ENCODE measurements at places on chromosomes 1 and 21.

DNA sequence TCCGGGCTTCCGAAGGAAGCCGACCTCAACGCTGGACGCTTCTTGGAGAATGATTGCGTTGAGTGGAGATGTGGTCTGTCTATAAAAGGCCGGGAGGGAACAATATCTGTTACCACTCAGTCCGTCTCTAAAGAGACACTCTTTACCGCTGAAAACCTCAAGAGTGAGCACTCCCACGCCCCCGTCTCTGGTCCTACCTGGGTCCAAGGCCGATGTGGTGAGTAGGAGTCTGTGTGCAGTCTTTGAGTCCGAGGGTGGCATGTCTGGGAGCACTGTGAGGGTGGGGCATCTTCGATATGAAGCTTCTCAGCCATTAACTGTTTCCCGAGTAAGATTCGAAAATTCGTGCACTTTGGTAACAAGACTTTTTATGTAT lies 576 bp downstream of the ZFP69 start:
- no peak for DNase-seq

GRCh38 chr1:89657886-89658285 lies 25.0 kb downstream of the LRRC8C start:
- DNase-seq = no peak

DNA sequence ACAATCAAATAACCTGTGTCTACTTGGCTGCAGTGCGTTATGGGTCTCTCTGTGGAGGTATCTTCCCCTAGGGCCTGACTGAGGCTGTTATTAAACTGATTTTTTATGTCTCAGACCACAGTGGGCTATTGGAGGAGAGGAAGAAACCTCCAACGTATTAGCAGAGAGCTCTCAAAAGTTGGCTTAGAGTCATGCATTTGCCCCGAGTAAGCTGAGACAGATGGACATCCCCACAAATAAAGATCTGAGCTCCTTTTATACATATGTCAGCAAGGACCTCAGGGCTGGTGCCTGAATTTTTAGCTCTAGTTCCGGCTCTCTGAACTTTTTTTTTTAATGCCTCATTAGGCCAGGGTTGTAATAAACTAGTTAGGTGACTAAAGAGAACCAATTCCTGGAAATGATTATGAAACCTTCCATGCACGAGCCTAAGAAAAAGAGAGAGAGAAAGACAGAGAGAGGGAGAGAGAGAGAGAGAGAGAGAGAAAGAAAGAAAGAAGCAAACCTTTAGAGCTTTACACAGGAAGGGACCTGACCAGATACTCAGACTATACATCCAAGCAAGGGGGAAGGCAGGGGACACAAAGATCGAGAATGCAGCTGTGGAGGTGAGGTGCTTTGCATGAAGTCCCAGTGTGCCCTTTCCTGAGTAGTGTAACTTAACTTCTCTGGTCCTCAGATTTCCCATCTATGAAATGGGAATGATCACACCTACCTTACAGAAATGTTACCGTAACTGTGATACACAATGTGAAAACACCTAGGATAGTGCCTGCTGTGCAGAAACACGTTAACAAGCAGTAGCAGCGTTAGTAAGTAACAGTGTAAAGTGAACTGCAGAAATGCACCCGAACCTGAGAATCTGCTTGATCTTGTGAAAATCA lies 8.4 kb upstream of the PIGR start:
- no peak for DNase-seq

- DNase-seq = no peak
Measured at GRCh38 chr21:36005879-36006400, 54.4 kb downstream of the SETD4 start.

DNA sequence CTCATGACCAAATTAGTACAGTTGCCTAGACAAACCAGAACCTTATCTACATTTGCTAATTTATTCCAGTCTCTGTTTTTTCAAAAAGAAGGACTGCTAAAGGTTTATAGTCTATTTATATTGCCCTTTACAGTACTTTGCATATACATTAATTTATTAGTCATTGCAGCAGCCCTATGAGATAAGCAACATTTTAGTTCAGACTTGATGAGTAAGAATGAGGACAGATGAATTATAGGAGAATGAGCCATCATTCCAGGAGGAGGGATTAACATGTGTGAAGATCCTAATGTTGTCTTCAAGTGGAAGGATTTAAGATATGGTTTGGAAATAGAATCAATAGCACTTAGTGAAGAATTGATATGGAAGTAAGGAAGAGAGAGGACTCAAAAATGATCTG lies 152.4 kb downstream of the KCTD3 start:
- no peak for DNase-seq

GRCh38 chr1:3133686-3134085 lies 64.7 kb downstream of the PRDM16 start:
- no peak for DNase-seq

DNA sequence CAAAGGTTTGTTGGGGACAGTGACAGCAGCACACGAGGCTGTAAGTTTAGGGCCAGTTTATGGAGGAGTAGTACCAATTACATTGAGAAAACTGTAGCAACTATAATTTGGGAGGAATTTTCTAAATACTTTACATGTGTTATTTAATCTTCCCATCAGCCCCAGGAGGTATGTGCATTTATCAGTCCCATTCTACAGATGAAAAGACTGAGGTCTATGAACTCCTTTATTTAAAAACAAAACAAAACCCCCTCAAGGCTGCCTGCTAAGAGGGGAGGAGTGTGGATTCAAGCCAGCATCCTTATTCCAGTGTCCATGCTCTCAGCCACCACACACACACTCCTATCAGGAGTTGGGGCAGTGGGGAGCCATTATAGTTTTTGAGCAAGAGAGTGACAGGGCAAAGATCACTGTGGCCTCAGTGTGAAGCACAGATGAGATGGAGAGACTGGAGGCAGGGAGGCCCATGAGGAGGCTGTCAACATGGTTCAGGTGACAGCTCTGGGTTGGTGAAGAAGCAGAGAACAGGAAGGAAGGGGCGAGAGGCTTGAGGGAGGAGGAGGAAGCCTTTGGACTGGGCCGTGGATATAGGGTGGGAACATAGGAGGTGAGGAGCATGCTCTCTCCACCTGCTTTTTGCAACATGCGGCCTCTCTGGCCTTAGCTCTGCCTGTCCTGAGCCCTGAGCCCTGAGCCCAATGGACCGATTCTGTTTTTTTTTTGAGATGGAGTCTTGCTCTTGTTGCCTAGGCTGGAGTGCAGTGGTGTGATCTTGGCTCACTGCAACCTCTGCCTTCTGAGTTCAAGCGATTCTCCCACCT lies 9.7 kb downstream of the TNFRSF1B start:
- DNase-seq = no peak

- no peak for DNase-seq
Measured at GRCh38 chr1:95133687-95134086, 16.5 kb downstream of the TLCD4 start.

GRCh38 chr1:207911856-207912760 lies 1.2 kb upstream of the CD34 start:
- DNase-seq = no peak

DNA sequence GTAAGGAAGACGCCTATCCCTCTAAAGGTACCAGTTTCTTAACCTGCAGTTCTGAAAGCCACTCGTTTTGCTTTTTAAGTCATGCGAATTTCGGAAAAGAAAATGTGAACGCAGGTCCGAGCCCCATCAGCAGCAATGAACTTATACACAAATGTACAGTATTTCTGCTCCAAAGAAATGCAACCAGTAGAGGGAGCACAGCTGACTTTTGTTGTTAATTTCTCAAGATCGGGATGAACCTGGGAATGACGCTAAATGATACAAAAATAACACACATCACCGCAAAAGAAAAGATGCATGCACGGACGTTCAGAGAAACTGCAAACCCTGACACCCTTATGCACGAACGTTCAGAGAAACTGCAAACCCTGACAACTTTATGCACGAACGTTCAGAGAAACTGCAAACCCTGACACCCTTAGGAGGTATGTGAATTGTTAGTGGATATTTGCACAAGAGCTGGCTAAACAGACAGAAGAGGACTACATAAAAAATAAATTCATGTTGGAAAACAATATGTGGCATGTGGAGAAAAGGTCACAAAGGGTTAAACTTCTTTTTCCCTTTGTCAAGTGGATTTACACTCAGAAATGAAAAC lies 3.5 kb upstream of the TIAM1 start:
- DNase-seq = no peak

GRCh38 chr1:10760566-10761502 lies 35.6 kb downstream of the CASZ1 start:
- no peak for DNase-seq

- DNase-seq = no peak
Measured at GRCh38 chr1:31127266-31127665, 61.7 kb upstream of the PUM1 start.
